ENCODE measurements at places on chromosomes 1 and 21. TPM values are rescaled to one million over a fixed set of nuclear protein-coding genes. Genes with fewer than 3 reads are reported as not detected.

DNA sequence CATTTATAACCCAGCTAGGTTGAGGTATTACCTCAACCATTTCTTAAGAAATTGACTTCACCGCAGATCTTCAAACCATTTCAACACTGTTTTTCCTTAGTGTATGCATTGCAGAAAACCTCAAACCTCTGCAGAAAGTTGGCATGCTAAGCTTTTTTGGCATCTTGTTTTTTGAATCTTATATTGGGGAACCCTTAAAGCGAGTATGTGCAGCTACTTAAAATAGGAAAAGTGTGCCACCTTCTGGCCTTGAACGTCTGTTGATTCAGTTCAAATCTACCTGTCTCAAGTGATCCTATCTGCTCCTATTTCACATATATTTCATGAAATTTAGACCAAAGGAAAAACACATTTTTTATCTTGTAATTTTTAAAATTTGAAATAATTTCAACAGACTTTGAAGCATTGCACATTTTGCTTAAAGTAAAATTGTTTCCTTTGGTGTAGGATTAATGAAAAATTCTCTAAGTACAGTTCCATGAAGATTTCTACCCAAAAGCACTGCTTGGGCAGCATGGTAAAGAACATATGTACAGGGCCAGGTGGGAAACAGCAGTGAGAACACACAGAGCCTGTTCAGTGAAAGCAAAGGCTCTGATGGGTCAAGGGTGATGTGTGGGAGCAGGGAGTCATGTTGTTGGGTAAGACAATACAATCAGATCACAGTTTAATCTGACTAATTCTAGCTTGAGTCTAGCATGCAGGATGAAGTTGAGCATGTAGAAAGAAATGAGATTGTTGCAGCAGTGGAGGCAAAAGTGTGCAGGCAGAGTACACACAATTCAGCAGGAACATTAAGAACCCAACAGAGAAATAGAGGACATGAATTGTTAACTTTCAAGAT is 17.2 kb downstream of the HENMT1 start:
- DNase-seq = no peak

CGN gene
- total RNA-seq = 26.1 TPM

DNA sequence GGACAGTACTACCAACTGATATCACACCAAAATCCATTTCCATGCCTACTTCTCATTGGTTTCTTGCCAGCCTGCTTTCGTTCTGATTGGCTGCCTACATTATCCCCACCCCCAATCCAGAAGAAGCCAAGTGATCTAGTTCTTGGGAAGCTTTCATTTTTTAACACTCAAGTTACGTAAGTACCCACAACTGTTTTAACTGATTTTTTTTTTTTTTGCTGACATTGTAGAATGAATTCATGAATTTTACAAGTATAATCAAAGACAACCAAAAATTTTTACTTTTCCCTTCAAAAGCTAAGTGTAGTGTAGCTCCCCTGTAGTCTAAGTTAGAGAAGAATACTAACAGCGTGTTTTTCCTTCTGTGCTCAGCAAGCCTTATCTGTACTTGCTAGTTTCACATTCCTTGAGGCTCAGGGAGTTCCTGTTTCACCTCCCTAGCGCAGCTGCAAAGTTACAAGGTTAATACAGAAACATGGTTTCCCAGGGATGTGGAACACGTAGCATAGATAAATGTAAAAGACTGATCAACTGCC is at the start of gene SLC9C2:
TSS of gene SLC9C2 (minus strand) at position 17 of the 536 bp plus-strand sequence. CDS start 1,296 bp downstream, outside the sequence.
- no peak for DNase-seq

DNA sequence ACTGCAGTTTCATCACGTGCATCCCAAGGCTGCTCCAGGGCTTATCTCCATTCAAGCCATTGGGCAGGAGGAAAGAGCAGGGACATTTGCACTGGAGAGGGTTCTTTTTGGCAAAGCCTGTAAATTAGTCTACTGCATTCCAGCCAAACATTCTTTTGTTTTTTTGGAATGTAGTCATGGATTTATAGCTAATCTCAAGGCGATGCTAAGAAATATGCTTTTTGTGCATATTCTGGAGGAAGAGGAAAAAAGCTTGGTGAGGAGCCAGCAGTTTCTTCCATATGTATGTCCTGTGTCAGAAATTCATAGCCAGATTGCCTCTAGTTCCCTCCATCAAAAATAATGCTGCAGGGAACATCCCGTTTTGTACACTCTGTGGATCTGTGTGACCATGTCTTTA is 221.4 kb downstream of the BACH1 start:
- DNase-seq = no peak

DNA sequence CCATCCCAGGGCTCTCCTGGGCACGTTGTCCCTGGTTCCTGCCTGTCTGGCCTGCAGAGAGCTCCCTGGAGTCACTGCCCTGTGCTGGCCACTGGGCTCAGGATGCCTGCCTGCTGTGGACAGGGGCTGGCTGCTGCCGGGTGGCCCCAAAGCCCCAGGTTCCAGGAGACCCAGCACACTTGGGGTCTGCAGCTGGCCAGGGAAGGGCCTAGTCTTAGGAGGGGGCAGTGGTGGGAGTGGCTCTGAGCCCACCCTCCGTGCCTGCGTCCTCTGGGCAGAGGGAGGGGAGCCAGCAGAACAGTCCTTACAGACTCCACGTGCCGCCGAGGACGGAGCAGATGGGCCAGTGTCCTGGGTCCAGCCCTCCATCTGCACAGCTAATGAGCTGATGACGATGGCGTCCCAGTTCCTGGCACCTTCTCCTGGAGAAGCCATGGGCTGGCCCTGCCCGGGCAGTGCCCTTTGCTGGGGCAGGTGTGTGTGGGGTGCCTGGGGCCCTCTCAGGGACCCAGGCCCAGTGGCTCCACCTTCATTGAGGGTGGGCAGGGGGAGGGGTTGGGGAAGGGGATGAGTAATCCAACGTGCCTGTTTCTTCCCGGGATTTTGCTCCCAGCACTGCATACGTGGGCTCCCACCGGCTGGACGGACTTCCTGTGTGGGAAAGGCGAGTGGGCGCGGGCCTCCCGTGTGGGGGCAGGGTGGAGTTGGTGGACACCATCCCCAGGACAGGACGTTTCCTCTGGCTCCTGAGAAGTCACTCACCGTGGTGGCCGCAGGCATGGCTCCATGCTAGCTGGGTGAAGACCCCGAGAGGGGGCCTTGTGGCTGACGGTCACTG is 6.8 kb upstream of the PLCH2 start:
- DNase-seq = no peak

DNA sequence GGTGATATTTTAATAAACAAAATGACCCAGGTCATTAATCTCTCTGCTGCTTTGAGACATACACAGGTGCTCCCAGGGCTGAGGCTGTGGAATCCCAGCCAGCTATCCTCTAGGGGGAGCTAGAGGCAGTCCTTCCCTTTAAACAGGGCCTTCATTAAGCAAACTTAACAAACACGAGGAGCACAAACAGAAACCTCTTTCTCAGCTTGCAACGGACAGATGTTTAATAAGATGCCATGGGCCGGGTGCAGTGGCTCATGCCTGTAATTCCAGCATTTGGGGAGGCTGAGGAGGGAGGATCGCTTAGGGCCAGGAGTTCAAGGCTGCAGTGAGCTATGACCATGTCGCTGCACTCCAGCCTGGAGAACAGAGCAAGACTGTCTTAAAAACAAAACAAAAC is 106.7 kb downstream of the HIVEP3 start:
- DNase-seq = no peak

FAM151A gene
- not detected for total RNA-seq

PRAMEF25 gene
- not detected for total RNA-seq

GRCh38 chr1:40687661-40688060 is 3.8 kb upstream of the NFYC start:
- DNase-seq = no peak

DNA sequence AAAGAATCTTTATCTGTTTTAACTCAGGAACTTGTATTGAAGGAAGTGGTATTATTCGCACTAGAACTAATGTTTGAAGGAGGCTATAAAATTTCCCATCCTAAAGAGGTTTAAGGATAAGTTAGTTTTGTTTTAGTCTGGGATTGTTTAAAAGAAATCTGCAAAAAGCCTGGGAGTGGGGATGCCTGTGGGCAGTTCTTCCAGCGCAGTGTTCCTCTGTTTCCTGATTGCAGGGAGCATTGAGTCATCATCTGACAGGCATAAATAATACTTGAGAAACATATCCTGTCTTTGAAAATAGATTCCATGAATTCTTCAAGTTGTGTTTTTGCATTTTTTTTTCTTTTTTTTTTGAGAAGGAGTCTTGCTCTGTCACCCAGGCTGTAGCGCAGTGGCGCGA is 350.8 kb upstream of the PTBP2 start:
- DNase-seq = no peak

HNRNPR gene
- 60.9 TPM for total RNA-seq

All from esophagus squamous epithelium (tissue), 5 donors.